ENCODE measurements at places on chromosomes 5 and 9.
A peak's percentile ranks its signal among the peaks of the same experiment; 100 is the strongest.

GRCh38 chr9:121684381-121685145 lies 33.1 kb downstream of the DAB2IP start:
- peak; percentile 53 for DNase-seq

DNA sequence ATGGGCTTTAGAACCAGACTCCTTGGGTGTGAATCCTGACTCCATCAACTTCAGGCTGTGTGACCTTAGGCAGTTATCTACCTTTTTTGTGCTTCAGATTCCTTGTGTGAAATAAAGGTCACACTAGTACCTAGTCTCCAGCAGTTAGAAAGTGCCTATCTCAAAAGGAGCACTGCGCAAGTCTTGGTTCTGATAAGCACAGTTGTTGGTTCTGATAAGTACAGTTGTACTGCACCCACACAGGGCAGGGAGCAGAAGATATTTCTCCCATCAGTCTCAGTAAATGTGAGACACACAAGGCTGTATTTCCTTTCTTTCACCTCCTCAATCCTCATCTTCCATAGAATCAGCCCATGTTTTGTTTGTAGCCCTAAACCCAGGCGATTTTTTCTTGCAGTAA lies 116.6 kb upstream of the DPYSL3 start:
- DNase-seq, result no peak

- DNase-seq, result no peak
These were observed 570 bp downstream of the CREBRF start for GRCh38 chr5:173056783-173057061.

- DNase-seq, result no peak
These were observed 607.0 kb downstream of the ISL1 start for GRCh38 chr5:51990241-51990640.

GRCh38 chr5:102622262-102622661 lies 123.5 kb upstream of the SLCO6A1 start:
- no peak for DNase-seq

- DNase-seq, result no peak
These were observed 107.6 kb downstream of the APBA1 start for GRCh38 chr9:69564557-69564956.

DNA sequence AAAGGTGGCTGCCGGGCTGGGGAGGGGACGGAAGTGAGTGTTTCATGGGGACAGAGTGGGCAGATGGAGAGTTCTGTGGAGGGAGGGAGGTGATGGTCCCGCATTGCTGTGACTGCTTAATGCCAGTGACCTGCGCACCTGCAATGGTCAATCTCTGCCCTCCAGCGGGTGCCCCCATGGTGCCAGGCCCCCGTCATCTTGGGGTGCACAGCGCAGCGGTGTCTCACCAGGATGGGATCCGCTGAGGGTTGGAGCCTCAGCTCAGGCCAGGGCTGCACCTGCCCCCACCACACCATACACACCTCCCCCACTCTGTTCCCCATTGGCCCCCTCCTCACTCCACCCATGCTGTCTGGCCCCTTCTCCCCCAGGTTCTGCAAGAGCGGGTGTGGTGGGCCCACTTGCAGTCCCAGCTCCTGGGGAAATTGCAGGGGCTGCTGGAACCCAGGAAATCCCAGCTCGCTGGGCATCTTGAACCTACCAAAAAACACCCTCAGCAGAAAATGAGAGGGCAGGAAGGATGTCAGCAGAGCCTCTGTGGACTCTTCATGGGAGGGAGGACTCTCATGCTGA lies 12.1 kb upstream of the CAMSAP1 start:
- no peak for DNase-seq

DNA sequence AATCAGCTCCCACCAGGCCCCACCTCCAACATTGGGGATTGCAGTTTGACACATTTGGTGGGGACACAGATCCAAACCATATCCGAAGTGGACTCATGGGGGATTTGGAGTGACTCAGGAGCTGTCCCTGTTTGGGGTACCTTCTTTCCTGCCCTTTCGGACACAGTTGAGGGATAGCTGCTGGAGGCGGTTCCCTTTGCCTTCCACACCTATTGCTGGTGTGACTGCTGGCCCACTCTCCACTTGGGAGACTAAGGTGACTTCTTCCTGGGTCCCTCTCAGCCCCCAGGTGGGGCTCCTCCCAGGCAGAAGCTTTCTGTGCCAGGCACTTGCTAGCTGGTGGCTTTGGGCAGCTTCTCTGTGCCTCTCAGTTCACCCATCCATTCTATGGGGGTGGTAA lies 26.6 kb downstream of the LAMC3 start:
- DNase-seq, result no peak

GRCh38 chr5:121313886-121314285 lies 537.8 kb upstream of the FTMT start:
- DNase-seq, result no peak

DNA sequence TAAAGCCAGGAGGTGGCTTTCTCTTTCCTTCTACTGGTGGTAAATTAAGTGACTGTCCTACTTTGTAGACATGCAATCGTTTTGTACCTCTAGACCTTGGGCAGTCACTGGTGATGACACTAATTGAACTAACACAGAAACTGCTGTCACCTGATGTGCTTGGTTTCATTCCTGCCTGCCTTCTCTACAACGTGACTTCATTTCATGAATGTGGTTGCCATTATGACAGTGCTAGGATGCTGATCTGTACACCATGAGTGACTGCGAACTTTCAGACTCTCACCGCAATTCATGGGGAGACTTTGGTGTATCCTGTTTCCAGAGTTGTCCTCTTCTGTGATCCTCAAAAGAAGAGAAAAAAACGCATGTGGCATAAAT lies 47.5 kb downstream of the UBE2QL1 start:
- no peak for DNase-seq
